Heart right ventricle (tissue), 16 donors: ENCODE measurements at places on chromosomes 13 and 19. TPM values are rescaled to one million over a fixed set of nuclear protein-coding genes. Genes with fewer than 3 reads are reported as not detected.

PSG11 gene
- not detected for polyA plus RNA-seq

PRODH2 gene
- not detected for polyA plus RNA-seq

TMED1 gene
- 40.4 TPM for polyA plus RNA-seq

RFX1 gene
- polyA plus RNA-seq = 5.9 TPM

KCNN1 gene
- polyA plus RNA-seq = not detected

PSG3 gene
- not detected for polyA plus RNA-seq

MBOAT7 gene
- polyA plus RNA-seq = 7.7 TPM

ASPDH gene
- not detected for polyA plus RNA-seq

LINGO3 gene
- not detected for polyA plus RNA-seq

C13orf46 gene
- 0.09 TPM for polyA plus RNA-seq

ZSCAN1 gene
- 0.28 TPM for polyA plus RNA-seq

MBD3L3 gene
- polyA plus RNA-seq = not detected

KLK12 gene
- polyA plus RNA-seq = not detected

SOX1 gene
- polyA plus RNA-seq = not detected

TRAPPC5 gene
- 388 TPM for polyA plus RNA-seq

EPSTI1 gene
- 1.8 TPM for polyA plus RNA-seq
